ENCODE measurements at places on chromosomes 1 and 21.
A peak's percentile ranks its signal among the peaks of the same experiment; 100 is the strongest.

- no peaks in the 10 kb centered on the region for H3K27me3 ChIP-seq
- H3K27ac ChIP-seq = peak overlapping the region; percentile 97
- peaks cover 6% of the 10 kb centered on the region for H3K4me1 ChIP-seq
Observed at GRCh38 chr1:152035539-152036266, 1.1 kb downstream of the S100A11 start.

GRCh38 chr1:94527447-94528031, 14.0 kb downstream of the F3 start:
- H3K27ac ChIP-seq = peak overlapping the region; percentile 80
- H3K4me3 ChIP-seq = no peak overlapping the region
- no peak for DNase-seq
- H3K4me1 ChIP-seq = no peaks in the 10 kb centered on the region
- no peaks in the 10 kb centered on the region for H3K27me3 ChIP-seq

- no peak overlapping the region for H3K27ac ChIP-seq
- no peaks in the 10 kb centered on the region for H3K36me3 ChIP-seq
- H3K4me3 ChIP-seq = no peak overlapping the region
- no peaks in the 10 kb centered on the region for H3K4me1 ChIP-seq
Observed at GRCh38 chr1:230058626-230059025, 8.4 kb upstream of the GALNT2 start.

DNA sequence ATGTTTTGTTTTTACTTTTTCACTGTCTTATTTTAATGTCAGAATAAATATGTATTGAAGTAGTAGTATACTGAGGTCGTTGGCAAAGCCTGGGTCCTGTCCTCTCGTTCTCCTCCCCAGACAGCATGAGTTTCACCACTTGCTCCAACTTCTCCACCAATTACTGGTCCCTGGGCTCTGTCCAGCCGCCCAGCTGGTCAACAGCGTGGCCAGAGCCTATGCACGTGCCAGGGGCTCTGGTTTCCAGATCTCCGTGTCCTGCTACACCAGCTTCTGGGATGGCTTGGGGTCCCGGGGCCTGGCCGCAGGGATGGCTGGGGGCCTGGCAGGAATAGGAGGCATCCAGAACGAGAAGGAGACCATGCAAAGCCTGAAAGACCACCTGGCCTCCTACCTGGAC, 19.3 kb downstream of the PTPN14 start:
- H3K4me1 ChIP-seq = no peaks in the 10 kb centered on the region
- no peak overlapping the region for H3K27ac ChIP-seq
- H3K27me3 ChIP-seq = no peaks in the 10 kb centered on the region
- H3K36me3 ChIP-seq = no peaks in the 10 kb centered on the region
- DNase-seq = no peak
- H3K4me3 ChIP-seq = no peak overlapping the region

- no peaks in the 10 kb centered on the region for H3K4me1 ChIP-seq
- H3K4me3 ChIP-seq = no peak overlapping the region
- no peak overlapping the region for H3K27ac ChIP-seq
- H3K36me3 ChIP-seq = no peaks in the 10 kb centered on the region
- no peaks in the 10 kb centered on the region for H3K27me3 ChIP-seq
Observed at GRCh38 chr1:57312869-57313268, 111.0 kb downstream of the DAB1 start.

GRCh38 chr1:233025157-233025556, 74.7 kb downstream of the NTPCR start:
- no peak overlapping the region for H3K27ac ChIP-seq
- H3K36me3 ChIP-seq = no peaks in the 10 kb centered on the region
- no peak overlapping the region for H3K4me3 ChIP-seq
- no peaks in the 10 kb centered on the region for H3K4me1 ChIP-seq
- DNase-seq = no peak
- no peaks in the 10 kb centered on the region for H3K27me3 ChIP-seq

DNA sequence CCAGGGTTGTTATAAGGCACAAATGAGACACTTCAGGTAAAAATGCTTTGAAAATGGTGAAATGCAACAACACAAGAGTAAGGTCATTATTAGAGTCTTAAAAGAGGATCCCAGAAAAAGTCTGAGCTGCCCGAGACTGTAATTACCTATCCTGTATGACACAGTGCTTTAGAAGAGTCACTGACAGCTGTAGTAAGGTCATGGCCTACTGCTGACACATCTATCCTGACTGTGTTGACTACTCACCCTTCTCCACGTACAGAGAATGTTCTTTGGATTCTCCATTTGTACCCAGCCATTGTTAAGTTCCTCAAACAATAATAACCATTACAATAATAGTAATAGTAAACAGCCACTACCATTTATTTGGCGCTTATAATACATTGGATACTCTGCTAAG, 104.4 kb downstream of the CACHD1 start:
- H3K27me3 ChIP-seq = no peaks in the 10 kb centered on the region
- no peaks in the 10 kb centered on the region for H3K36me3 ChIP-seq
- no peak overlapping the region for H3K4me3 ChIP-seq
- no peak overlapping the region for H3K27ac ChIP-seq
- no peak for DNase-seq
- no peaks in the 10 kb centered on the region for H3K4me1 ChIP-seq

DNA sequence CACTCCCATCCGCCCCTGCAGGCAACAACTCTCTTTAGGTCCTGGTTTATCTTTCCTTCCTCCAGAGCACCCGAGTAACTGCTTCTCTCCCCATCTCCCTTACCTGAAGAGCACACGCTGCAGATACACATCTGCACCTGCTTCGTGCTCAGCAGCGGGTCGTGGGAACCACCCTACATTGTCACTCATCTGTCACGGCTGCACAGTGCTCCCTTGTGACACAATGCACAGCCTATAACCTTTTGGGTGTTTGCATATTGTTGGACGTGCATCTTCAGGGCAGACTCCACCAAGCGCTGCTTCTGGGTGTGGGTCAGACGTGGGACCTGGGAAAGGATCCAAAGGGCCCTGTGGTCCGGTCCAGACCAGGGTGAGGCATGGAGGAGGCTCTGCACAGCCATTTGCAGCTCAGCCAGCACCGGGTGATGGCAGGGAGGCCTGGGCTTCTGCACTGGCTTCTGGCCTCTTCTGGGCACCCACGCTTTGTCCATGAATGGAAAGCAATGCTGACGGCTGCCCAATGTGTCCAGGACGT, 42.5 kb downstream of the WDR4 start:
- H3K36me3 ChIP-seq = no peaks in the 10 kb centered on the region
- no peaks in the 10 kb centered on the region for H3K4me1 ChIP-seq
- no peak overlapping the region for H3K4me3 ChIP-seq

DNA sequence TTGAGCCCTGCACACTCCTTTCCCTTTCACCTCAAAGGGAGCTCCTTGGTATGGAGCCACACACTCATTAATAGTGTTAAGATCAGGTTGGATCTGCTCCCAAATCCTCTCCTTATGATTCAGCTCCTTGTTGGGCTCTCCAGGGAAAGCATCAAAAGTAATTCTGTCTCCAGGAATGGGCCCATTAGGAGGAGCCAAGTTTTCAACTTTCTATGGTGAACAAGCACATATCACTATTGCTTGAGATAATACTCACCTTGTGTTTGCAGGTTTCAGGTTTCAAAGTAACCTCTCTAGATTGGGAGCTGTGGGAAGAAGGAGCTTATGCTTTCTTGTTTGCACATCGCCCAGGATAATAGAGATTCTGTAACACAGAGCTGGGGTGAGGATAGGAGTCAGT, 164.8 kb downstream of the TNFSF18 start:
- H3K4me3 ChIP-seq = no peak overlapping the region
- H3K36me3 ChIP-seq = no peaks in the 10 kb centered on the region
- no peak overlapping the region for H3K27ac ChIP-seq
- H3K4me1 ChIP-seq = no peaks in the 10 kb centered on the region
- H3K27me3 ChIP-seq = no peaks in the 10 kb centered on the region
- no peak for DNase-seq

- H3K27me3 ChIP-seq = no peaks in the 10 kb centered on the region
- H3K4me3 ChIP-seq = no peak overlapping the region
- no peaks in the 10 kb centered on the region for H3K4me1 ChIP-seq
- DNase-seq = no peak
Observed at GRCh38 chr21:37575580-37575979, 209.0 kb downstream of the DYRK1A start.

GRCh38 chr21:45026066-45026745, 48.2 kb upstream of the ADARB1 start:
- H3K27me3 ChIP-seq = no peaks in the 10 kb centered on the region
- no peaks in the 10 kb centered on the region for H3K36me3 ChIP-seq
- DNase-seq = peak; percentile 22
- H3K4me1 ChIP-seq = no peaks in the 10 kb centered on the region
- no peak overlapping the region for H3K27ac ChIP-seq

DNA sequence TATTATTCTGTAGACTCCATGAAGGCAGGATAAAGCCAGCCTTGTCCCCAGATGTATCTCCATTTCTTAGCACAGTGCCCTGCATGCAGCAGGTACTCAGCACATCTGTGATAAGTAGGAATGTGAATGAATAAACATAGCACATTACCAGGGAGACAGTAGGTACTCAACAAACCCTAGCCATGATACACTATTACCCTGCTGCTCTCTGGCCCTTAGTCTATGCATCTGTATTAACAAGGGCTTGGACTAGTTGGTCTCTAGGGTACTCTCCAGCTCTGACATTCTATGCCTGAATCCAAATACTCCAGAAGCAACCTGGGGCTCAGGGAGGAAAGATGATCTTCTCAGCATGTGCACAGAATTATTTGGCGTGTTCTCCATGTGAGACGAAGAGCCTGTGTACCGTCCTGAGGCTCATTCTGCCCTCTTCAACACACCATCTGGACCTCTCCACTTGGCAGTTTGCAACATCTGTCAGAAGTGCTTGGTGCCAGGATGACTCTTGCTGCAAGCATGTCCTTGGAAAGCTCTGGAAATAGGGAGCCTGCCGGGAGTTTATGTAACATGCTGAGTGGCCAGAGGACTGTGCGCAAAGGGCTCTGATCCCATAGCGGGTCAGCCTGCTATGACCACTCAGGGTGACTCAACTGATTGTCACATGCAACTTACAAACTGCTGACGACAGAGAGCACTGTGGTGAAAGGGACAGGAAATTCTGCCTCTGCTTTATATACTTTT, 228.2 kb upstream of the USP24 start:
- no peaks in the 10 kb centered on the region for H3K4me1 ChIP-seq
- H3K27ac ChIP-seq = peak overlapping the region; percentile 25
- DNase-seq = peak; percentile 48

DNA sequence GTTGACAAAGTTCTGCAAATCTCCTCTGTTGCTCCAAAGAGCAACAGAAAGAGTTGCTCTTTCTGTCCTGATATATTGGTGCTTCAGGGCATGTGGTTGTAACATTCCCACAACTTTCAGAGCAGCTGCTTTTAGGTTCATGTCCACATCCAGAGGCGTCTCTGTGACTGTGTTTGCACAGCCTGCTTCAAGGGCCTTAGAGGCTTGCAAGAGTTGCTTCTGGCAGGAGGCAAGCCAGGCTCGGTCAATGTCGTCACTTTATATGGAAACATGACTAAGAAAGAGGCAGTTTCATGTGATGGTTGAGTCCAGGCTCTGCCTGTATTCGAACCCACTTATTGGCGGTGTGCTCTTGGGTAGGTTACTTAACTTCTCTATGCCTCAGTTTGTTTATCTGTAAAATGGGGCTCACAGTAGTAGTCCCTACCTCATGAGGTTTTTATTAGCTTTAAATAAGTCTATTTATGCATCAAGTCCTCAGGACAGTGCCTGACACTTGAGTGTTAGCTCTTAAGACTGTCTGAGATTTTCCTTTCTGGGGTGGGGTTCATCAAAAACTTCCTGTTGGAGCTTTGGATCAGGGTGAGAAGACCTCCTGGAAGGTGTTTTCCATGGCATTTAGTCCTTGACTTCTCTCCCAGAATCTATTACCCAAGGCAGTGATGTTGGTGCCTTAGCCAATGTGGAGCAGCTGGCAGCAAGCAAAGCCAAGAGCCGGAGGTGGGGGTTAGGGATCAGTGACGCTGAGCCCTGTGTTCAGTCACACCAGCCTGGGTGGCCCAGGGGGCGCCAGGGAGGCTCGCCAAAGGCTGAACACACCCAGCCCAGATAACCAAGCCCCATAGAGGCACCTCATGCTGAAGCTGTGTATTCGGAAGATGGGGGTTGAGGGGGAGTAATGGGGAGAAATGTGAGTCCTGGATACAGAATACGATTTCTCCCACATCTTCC, 18.9 kb downstream of the LHX4 start:
- H3K27me3 ChIP-seq = no peaks in the 10 kb centered on the region
- no peak for DNase-seq
- H3K4me1 ChIP-seq = no peaks in the 10 kb centered on the region

- no peak for DNase-seq
- no peak overlapping the region for H3K27ac ChIP-seq
- no peak overlapping the region for H3K4me3 ChIP-seq
Observed at GRCh38 chr1:25703041-25703440, 86.5 kb downstream of the MAN1C1 start.

GRCh38 chr1:151837884-151838221, 1.8 kb downstream of the C2CD4D start:
- DNase-seq = no peak
- H3K36me3 ChIP-seq = no peaks in the 10 kb centered on the region
- H3K4me1 ChIP-seq = peaks cover 3% of the 10 kb centered on the region
- peak overlapping the region; percentile 95 for H3K27ac ChIP-seq
- H3K4me3 ChIP-seq = peak overlapping the region; percentile 49
- no peaks in the 10 kb centered on the region for H3K27me3 ChIP-seq

DNA sequence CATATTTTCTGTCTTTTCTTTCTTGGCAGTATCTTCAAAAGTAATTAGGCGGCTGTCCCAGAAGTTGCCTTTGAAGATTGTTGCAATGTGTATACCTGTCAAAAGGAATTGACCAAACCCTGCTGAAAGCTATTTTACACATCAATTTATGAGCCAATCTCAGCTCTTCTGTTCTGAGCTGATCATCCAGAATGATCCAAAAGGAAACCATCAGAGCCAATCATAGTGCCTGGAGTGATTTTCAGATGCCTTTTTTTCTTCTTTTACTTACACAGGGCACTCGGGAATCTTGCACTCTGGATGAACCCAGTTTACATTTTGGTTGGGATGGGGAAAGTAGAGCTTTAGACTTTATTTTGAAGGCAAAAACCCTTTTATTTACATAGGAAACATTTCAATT, 21.8 kb upstream of the APOBEC4 start:
- H3K4me3 ChIP-seq = no peak overlapping the region
- no peaks in the 10 kb centered on the region for H3K4me1 ChIP-seq
- H3K27ac ChIP-seq = no peak overlapping the region
- H3K27me3 ChIP-seq = no peaks in the 10 kb centered on the region

GRCh38 chr1:91766883-91767282, 119.1 kb downstream of the TGFBR3 start:
- H3K36me3 ChIP-seq = no peaks in the 10 kb centered on the region
- H3K4me3 ChIP-seq = no peak overlapping the region
- DNase-seq = no peak
- H3K4me1 ChIP-seq = peaks cover 9% of the 10 kb centered on the region
- no peak overlapping the region for H3K27ac ChIP-seq

GRCh38 chr1:169812131-169812530, 17.4 kb upstream of the METTL18 start:
- no peaks in the 10 kb centered on the region for H3K4me1 ChIP-seq
- H3K4me3 ChIP-seq = no peak overlapping the region
- no peaks in the 10 kb centered on the region for H3K27me3 ChIP-seq
- DNase-seq = no peak

All from breast epithelium (tissue), 4 donors.